ENCODE measurements at places on chromosomes 12 and 14.

DNA sequence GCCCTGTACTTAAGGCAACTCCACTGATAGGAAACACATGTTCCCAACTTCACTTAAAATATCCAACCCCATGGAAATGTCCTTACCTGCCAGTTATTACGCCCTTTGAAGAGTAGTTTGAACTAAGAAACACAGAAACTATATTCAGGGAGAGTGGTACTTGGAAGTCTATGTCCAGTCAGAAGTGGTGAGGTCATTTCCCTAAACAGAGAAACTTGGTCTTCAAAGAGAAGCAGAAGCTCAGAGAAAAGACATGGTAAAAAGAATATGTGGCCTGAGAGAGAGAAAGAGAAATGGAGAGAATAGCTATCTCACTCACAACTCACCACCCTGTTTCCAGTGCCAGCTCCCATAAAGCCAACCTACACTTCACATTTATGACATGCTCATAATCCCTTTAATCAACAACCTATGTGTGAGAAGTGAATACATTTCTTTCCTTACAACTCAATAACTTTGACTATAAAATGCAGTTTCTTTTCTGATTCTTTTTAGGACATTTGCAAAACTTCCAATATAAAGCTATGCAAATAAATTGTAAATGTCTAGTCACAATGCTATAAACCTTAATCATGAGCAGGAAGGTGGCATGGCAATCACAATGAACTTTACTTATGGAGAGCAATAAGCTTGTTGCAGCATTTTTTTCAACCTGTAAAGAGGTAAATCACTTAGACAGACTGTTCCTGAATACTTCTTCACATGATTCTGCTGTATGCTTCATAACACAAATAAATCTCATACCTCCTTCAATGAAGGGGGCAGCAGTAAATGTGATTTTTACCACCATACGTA, 67.1 kb downstream of the CPNE8 start:
- DNase-seq = no peak

- DNase-seq = peak; percentile 82
These were observed 1.5 kb downstream of the APOLD1 start for GRCh38 chr12:12786706-12787601.

DNA sequence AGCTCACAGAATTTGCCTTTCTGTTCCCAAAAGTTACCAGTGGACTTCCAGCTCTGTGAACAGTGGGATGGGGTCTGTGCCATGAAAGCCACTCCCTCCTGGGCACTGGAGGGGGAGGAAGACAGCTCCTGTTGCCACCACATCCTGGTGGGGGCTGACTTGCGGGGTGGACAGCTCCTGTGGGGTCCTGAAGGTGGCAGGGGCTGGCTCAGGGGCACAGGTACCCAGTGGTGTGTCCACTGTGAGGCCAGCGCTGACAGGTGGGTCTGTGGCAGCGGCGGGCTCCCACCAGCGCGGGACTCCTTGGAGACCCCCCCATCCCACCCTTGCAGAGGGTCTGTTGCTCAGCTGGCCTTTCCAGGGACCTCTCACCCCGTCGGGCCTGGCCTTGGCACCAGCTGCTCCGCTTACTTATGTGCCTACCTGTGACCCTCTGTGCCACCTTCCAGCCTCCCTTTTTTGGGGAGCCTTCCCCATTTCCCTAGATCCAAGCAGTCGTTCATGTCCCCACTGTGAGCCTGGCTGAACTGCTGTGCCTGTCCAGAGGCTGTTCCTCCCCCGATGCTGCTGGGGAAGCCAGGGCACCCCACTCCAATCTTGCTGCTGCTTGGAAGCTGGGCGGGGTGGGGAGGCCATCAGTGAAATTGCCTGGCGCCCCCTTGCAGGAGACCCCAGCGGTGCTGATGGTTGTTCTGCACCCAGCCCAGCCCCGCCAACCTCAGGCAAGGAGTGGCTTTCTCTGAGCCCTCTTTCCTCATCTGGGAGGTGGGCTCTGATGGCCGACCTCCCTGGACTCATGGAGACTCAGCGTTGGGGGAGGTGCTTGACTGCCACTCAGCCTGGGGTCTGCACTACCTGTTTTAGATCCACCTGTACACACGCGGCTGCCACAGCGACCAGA, 2.2 kb downstream of the TEDC1 start:
- no peak for DNase-seq

GRCh38 chr14:62897771-62898170, 147.5 kb downstream of the KCNH5 start:
- no peak for DNase-seq

GRCh38 chr12:109097140-109097434, 310 bp upstream of the UNG start:
- DNase-seq = no peak

DNA sequence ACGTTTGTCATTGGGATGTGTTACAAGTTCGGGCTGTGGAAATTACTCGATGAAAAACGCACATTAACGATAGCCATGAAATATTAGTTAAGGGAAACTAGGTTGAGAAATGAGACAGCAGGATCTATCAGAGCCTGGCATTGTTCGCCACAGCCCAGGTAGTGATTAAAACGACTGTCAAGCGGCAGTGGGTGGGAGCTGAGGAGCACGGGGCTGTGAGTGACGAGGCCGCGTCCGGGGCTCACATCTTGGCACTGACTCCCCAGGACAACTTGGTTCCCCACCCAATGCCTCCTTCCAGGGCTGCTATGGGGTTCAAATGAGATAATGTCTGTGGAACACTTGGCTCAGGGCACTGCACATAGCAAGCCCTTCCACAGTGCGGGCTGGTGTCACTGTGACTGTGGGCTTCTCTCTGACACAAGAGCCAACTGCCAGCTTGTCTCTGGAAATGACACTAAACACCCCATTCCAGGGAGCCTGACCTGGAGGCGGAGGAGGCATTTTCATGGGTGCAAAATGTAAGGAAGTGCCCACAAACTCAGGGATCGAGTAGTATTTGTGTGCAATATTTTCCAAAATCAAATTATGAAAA, 19.3 kb downstream of the MMAB start:
- DNase-seq = no peak

GRCh38 chr12:94954029-94954685, 49.3 kb downstream of the NDUFA12 start:
- DNase-seq = peak; percentile 4

DNA sequence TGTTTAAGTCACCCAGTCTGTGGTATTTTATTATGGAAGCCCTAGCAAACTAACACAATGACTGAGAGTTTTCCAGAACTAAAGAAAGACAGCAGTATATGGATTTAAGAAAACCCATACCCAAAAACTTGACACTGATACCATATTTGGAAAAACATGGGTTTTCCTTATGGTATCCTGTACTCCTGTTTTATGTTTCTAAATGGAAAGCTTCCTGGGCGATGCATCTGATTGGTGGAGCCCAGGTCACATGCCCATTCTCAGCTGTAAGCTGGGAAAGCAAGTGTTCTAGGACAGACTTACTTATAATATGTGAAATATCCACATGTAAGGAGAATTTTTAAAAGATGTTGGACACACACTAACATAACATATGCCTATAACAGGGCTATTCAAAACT, 4.5 kb upstream of the RNASE4 start:
- no peak for DNase-seq

GRCh38 chr14:69818758-69819191, 21.7 kb upstream of the SLC10A1 start:
- DNase-seq = peak; percentile 36

- DNase-seq = peak; percentile 58
These were observed 86.6 kb downstream of the MIA2 start for GRCh38 chr14:39320318-39320717.

- DNase-seq = no peak
These were observed 4.0 kb downstream of the NANOG start for GRCh38 chr12:7793211-7793610.

- no peak for DNase-seq
These were observed at the start of gene CD163L1 for GRCh38 chr12:7444076-7444475. Gene CD163L1, minus strand, starts transcription at chr12:7444153. Its CDS starts 26 bp downstream, at chr12:7444127.

DNA sequence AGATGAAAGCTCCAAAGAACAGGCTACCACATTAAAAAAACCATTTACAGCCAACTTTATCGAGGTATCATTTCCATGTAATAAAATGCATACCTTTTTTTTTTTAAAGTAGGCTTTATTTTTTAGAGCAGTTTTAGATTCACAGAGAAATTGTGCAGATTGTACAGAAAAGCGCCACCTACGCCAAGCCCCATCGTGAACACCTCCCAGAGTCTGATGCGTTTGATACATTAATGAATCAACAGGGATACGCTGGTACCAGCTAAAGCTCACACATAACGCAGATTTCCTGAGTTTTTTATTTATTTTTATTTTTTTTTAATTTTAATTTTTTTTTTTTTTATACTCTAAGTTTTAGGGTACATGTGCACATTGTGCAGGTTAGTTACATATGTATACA, 129.9 kb downstream of the KIF26A start:
- no peak for DNase-seq

GRCh38 chr12:12474931-12475795, 87.5 kb downstream of the DUSP16 start:
- no peak for DNase-seq

DNA sequence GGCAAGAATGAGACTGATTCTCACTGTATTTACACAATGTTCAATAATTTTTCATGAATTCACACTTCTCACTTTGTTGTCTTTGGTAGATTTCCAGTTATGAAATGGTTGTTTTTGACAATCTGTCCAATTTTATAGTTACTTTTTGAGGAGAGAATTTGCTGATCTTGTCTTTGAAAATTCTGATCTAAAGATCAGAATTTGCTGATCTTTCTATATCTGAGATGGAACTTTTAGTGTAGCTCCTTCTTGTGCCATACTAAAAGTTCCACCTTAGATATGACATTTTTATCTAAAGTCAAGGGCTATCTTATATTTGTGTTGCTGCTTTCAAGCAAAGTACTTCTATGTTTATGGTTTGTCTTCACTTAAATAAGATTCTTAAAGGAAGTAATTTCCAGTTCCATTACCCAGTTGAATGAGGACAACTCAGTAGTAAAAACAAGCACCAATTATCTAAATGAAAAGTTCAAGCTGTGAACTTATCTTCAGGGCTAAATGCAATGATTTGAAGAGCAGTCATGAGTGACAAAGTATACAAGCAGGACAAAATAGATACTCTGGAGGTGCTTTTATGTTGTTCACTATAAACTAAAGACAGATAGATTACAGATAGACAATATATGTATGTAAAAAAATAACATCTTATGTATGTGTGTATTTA, 76.4 kb upstream of the FOXG1 start:
- no peak for DNase-seq

GRCh38 chr12:53560912-53561589, 53.8 kb upstream of the NPFF start:
- DNase-seq = no peak
